Stimulated activated CD4-positive, alpha-beta T cell treated with anti-CD3 and anti-CD28 coated beads, Interleukin-4, amount 100 ng/mL, for 4 hours (primary cell): ENCODE measurements at places on chromosomes 12 and 14.
A peak's percentile ranks its signal among the peaks of the same experiment; 100 is the strongest.

DNA sequence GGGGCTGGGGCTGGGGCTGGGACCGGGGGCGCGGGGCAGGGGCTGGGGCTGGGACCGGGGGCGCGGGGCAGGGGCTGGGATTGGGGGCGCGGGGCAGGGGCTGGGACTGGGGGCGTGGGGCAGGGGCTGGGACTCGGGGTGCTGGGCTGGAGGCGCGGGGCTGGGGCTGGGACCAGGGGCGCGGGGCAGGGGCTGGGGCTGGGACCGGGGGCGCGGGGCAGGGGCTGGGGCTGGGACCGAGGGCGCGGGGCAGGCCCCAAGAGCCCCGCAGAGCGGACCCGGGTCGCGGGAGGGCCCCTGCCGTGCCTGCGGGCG, 452 bp downstream of the P2RX2 start:
- no peak for DNase-seq

- peak; percentile 87 for DNase-seq
Measured at GRCh38 chr14:64504310-64504896, at the start of gene ZBTB1. TSS of gene ZBTB1 (plus strand) at chr14:64504770. CDS start at chr14:64521505, 16,735 bp downstream.

- no peak for DNase-seq
Measured at GRCh38 chr14:61126603-61127498, 145.8 kb downstream of the SLC38A6 start.

DNA sequence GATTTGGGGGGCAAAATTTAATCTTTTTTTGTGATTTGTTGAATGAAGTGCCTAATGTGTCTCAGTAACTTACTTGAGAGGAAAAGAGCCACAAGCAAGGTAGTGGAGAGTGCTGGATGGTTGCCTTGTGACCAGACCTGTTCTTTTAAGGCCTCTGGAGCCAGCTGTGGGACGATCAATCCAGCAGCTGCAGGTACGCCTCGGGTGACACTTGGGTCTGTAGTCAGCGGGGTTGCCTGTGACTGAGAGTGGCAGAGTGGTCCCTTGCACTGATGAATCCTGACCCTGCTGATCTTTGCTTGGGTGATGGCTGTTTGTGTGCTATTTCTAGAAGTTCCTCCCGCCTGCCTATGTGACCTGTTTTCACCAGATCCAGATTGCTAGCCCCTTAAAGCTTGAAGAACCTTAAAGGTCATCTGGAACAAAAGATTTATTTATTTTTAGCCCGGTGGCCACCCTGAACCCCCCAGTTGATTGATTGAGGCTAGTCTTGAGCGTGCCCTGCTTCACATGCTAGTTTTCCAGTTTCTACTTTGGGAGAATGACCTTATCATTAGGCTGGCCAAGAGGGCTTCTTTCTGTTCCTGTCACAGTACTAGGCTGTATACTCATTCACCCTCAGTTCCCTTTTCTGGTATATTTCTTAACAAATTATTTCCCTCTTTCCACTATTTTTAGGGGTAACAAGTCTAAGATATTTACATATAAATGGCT, 23.2 kb downstream of the PRKCH start:
- DNase-seq = no peak

GRCh38 chr12:28413460-28414109, 223.3 kb downstream of the CCDC91 start:
- DNase-seq = no peak
